ENCODE measurements at places on chromosomes 6 and 20. TPM values are rescaled to one million over a fixed set of nuclear protein-coding genes. Genes with fewer than 3 reads are reported as not detected.

The PRR18 gene
- total RNA-seq, result not detected

The BRD2 gene
- total RNA-seq, result 334 TPM

The LY6G6C gene
- not detected for total RNA-seq

The SLC52A3 gene
- not detected for total RNA-seq

The PI3 gene
- total RNA-seq, result not detected

The COL9A3 gene
- total RNA-seq, result not detected

The MOXD1 gene
- not detected for total RNA-seq

The CTAGE9 gene
- total RNA-seq, result not detected

The LCA5 gene
- total RNA-seq, result 0.25 TPM

The PAK5 gene
- total RNA-seq, result not detected

The RRAGD gene
- total RNA-seq, result 8.8 TPM

The XKR7 gene
- 0.05 TPM for total RNA-seq

The LTA gene
- total RNA-seq, result 20.9 TPM

The RNF146 gene
- 25.8 TPM for total RNA-seq

The MEA1 gene
- 70.1 TPM for total RNA-seq

The SLCO4A1 gene
- total RNA-seq, result 54.2 TPM

The GJA1 gene
- not detected for total RNA-seq

The FOXP4 gene
- total RNA-seq, result 4.8 TPM

The HSPA12B gene
- total RNA-seq, result not detected

The GSTA2 gene
- total RNA-seq, result not detected

The CCN2 gene
- not detected for total RNA-seq

The ENPP5 gene
- total RNA-seq, result 0.07 TPM

The HLA-DOA gene
- 1.5 TPM for total RNA-seq

The BTNL2 gene
- total RNA-seq, result not detected

The GPR63 gene
- total RNA-seq, result 2.8 TPM

The HEY2 gene
- not detected for total RNA-seq

The BNIP5 gene
- total RNA-seq, result not detected

The CFAP61 gene
- total RNA-seq, result not detected

The CFB gene
- not detected for total RNA-seq

The MCCD1 gene
- total RNA-seq, result not detected

The GATA5 gene
- total RNA-seq, result not detected

The EPHA7 gene
- total RNA-seq, result not detected

The SYCP2 gene
- 7.6 TPM for total RNA-seq

The SIRPD gene
- 0.27 TPM for total RNA-seq

The KIF25 gene
- total RNA-seq, result not detected

The SNAP25 gene
- not detected for total RNA-seq

The CNBD2 gene
- 5.0 TPM for total RNA-seq

The PKHD1 gene
- total RNA-seq, result not detected

The SDHAF4 gene
- 10.5 TPM for total RNA-seq

The OXT gene
- not detected for total RNA-seq

The ULBP2 gene
- total RNA-seq, result 0.40 TPM

The TREML2 gene
- total RNA-seq, result 25.8 TPM

The DEFB128 gene
- total RNA-seq, result not detected

The SYCP2L gene
- total RNA-seq, result 0.25 TPM

The FNDC11 gene
- total RNA-seq, result 0.57 TPM

The RBM12 gene
- total RNA-seq, result 127 TPM

The MEP1A gene
- total RNA-seq, result not detected

The PRL gene
- total RNA-seq, result not detected

The CALHM6 gene
- total RNA-seq, result 10.3 TPM

The OVOL2 gene
- not detected for total RNA-seq

The CCM2L gene
- total RNA-seq, result not detected

The C20orf144 gene
- total RNA-seq, result 0.25 TPM

The TDRD6 gene
- not detected for total RNA-seq

The ULBP3 gene
- total RNA-seq, result 1.0 TPM

The IDH3B gene
- 100 TPM for total RNA-seq

The MAPK13 gene
- 29.3 TPM for total RNA-seq

The FAXC gene
- total RNA-seq, result 0.07 TPM

The KIAA1755 gene
- not detected for total RNA-seq

The PROKR2 gene
- not detected for total RNA-seq

Data from activated CD4-positive, alpha-beta T cell treated with anti-CD3 and anti-CD28 coated beads, Interleukin-2, amount 10 ng/mL, durations not matched to agents 7 days and 5 days (primary cell).